ENCODE measurements at places on chromosomes 4 and X. TPM values are rescaled to one million over a fixed set of nuclear protein-coding genes. Genes with fewer than 3 reads are reported as not detected.

Gene BST1
- 0.99 TPM for polyA plus RNA-seq

Gene LARP7
- 157 TPM for polyA plus RNA-seq

Gene SLC38A5
- polyA plus RNA-seq = 20.7 TPM

Gene PF4V1
- not detected for polyA plus RNA-seq

Gene GLUD2
- 0.21 TPM for polyA plus RNA-seq

Gene GCNA
- 1.2 TPM for polyA plus RNA-seq

Gene WDR44
- polyA plus RNA-seq = 21.0 TPM

Gene C4orf54
- polyA plus RNA-seq = not detected

Gene WDFY3
- polyA plus RNA-seq = 6.3 TPM

Gene KCND1
- polyA plus RNA-seq = 3.2 TPM

Gene LUZP4
- polyA plus RNA-seq = not detected

Gene CPZ
- 29.9 TPM for polyA plus RNA-seq

Gene FAM47C
- not detected for polyA plus RNA-seq

Gene SORCS2
- polyA plus RNA-seq = 0.47 TPM

Gene SPIN4
- 13.5 TPM for polyA plus RNA-seq

Gene ERCC6L
- 11.3 TPM for polyA plus RNA-seq
